ENCODE measurements at places on chromosomes 5 and 9.

DNA sequence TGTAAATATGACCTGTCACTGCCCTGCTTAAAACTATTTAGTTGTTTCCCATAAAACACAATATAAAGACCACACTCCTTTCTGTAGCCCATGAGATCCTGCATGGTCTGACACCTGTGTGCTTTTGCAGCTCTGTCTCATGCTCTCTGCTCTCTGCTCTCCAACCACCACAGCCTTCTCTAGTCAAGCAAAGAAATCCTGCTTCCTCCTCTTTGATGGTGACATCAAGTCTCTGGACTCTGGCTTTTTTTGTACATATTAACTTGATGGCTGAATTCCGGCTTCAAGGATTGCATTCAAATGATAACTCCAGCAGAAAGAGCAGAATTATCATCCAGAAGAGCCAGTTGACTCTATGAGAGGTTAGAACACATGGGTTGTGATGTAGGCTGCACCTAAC is 58.2 kb downstream of the CHSY3 start:
- DNase-seq = no peak

- no peak for DNase-seq
These were observed 26.2 kb upstream of the HSD17B4 start for GRCh38 chr5:119426057-119426456.

GRCh38 chr5:92401492-92401891 is 1018.4 kb upstream of the ARRDC3 start:
- no peak for DNase-seq

- DNase-seq = no peak
These were observed 10.2 kb downstream of the FBXO10 start for GRCh38 chr9:37565661-37566618.

- DNase-seq = no peak
These were observed 26.4 kb downstream of the ANXA6 start for GRCh38 chr5:151130922-151131891.

- DNase-seq = no peak
These were observed 4.0 kb downstream of the TSLP start for GRCh38 chr5:111075520-111075919.

DNA sequence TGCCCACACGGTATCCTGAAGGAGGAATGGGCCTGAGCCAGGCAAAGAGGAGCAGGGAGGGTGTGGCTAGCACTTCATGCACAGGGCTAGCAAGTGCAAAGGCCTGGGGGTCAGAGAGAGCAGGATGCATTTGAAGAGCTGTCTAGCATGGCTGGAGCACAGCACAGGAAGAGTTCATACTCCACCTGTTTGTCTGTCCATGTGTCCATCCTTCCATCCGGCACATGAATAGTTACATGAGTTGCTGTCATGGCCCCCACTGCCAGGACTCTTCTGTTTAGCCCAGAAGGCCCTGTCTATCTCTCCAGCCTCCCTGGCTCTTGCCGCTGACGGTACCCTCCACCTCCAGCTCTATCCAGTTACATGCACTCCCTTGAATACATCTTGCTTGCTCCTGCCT is 17.1 kb downstream of the RGS3 start:
- no peak for DNase-seq
